ENCODE measurements at places on chromosomes 12 and 14. TPM values are rescaled to one million over a fixed set of nuclear protein-coding genes. Genes with fewer than 3 reads are reported as not detected.

Gene TEX52
- not detected for total RNA-seq

Gene OR6C2
- not detected for total RNA-seq

Gene ART4
- not detected for total RNA-seq

Gene RFC5
- 9.1 TPM for total RNA-seq

Gene ARPC3
- total RNA-seq: 120 TPM

Gene CLEC4D
- not detected for total RNA-seq

DNA sequence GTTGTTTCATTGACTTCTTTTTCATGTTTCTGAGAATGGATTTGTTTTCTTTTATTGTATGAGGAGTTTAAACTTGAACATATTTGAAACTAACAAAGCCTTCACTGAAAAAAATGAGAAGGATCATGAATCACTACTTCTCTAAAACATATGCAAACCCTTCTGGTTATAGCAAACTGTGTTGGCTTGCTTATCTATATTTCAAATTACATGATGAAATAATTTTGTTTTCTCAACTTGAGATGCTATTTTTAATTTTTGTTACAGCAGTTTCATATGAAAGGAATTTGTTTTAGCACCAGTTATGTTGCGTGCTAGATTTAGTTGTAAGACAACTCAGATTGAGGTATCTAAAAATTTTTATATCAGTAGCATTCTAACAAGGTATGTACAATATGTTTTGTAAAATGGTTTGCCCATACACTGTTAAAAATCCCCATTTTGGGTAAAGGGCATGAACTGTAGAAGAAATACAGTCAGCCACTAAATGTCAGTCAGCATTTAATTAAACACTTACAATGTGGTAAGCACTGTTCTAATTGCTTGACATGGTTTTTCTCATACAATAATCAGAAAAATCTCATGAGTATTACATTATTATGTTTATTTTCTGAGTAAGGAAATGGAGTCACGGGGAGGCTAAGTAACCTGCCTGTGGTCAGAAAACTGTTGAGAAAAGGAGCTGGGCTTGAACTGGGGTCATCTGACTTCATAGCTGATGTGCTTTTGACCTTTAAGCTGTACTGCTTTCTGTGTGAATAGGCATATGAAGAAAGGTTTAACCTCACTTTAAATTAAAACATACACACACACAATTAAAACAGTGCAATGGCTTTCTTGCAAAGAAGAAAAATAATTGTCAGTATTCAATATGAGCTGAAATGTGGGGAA lies 105.7 kb downstream of the PLEKHA5 start:
- DNase-seq: no peak

DNA sequence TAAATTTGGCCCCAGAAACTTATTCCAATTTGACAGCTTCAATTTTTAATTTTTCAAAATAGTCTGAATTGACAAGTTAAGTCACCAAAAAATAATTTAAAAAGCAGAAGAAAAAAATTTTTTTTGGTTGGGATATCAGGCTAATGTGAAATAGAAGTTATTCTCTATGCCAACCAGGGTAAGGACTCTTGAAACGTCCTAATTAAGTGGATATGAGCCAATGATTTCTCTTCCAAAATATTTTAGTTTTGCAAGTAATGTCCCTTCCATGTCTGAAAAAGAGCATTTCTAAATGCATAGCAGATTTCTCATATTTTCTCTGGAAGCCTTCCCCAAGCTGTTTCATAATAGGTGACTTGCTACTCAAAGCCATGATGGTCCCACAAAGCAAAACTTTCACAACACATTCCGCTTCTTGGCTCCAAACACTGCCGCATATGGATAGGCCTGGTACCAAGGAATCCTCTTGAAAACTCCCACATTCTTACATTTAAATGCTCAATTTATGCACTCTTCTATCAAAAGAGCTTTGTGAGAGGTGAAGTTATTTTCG lies 65.1 kb downstream of the SIX6 start:
- no peak for DNase-seq

DNA sequence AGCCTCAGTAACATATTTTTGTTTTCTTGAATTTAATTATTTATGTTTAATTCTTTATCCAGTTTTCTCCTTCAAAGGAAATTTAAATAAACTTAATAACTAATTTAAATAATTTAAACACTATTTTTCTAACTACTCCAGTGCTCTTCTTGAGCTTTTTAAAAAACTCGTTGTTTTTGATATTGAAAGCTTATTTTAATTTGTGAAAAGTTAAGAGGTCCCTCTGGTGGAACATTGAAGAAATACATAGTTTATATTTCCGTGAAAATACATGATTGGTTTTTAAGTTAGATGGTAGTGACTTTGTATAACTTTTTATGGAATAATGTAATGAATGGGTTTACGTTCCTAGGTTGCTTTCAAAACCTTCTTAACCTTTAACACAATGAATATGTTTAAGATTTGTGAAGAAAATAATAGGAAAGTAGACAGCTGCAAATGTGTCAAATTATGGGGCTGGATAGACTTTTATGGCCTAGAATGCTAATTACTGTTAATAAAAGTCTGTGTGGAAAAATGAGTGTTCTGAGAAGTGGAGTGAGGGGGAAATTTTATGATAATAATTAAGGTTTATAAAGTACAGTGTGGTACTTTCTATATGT lies 45.9 kb upstream of the MSRB3 start:
- DNase-seq: no peak

DNA sequence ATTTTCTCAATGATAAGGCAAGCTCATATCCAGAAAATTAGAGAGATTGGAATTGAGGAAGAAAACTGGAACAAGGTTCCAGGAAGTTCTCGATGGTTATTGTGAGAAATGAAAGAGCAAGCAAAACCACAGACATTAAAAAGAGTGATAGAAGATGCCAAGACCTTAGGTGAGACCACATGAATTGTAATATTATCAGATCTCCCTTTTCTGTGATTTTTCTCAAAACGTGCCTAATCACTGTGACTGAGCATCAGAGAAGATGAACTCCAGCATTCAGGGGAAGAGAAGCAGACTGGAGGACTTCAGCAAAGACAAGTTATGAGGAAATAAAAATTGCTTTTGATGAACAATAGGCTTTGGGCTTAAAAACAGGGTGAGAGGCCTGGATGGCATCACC lies 278.8 kb downstream of the SOX5 start:
- no peak for DNase-seq

DNA sequence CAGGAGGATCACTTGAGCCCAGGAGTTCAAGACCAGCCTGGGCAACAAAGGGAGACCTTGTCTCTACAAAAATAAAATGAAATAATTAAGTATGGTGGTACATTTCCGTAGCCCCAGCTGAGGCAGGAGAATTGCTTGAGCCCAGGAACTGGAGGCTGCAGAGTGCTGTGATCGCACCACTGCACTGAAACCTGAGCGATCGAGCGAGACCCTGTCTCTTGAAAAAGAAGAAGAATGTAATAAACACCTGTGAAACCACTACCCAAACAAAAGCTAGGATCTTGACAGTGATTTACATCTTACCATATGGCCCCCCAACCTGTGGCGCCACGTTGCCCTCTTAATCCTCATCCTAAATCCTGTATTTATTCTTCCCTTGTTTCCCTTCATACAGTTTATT lies 5.7 kb upstream of the DTX1 start:
- no peak for DNase-seq

DNA sequence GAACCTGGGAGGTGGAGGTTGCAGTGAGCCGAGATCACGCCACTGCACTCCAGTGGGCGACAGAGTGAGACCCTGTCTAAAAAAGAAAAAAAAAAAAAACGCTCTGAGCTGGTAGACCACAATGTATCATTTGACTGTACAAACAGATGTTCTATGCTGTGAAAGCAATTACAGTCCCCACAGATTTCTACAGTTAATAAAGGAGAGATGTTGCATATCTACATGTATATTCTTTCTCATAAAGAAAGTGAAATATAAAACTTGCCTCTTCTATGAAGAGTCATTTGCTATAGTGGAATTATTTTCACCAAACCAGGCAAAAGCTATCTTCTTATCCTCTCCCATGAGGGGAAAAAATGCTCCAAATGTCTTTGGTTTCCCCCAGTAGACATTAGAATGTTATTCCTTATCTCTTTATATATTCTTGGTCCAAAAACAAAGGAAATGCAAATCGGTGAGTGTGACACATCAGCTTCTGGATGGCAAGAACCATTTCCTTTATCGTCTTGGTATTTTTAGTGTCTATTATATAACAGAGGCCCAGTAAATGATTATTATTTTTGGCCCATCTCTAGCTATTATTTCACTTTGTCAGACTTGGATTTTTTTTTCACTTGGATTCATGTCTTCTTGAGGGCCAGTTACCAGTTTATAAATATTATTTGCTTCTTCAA lies 230.4 kb downstream of the SSPN start:
- DNase-seq: no peak

GRCh38 chr14:76484355-76484754 lies 108.4 kb downstream of the ESRRB start:
- no peak for DNase-seq

GRCh38 chr12:2691006-2691344 lies 103.8 kb upstream of the FKBP4 start:
- peak; percentile 32 for DNase-seq

DNA sequence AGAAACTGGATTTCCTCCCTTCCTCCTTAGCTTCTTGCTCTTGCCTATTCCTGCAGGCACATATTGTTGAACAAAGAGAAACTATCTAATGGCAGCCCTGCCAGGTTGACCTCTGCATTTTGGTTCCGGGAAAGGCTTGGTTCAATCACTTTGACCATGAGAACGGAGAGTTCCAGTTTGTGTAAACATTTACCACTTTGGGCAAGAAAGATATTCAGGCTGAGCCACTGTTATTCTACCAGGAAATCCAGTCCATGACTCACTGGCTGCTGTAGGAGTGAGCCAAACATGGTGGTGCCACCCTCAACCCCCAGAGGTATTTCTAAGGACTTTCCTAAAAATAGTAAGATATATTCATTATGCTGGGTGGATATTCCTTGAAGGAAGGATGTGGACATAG lies 242.2 kb upstream of the OR4E1 start:
- no peak for DNase-seq

DNA sequence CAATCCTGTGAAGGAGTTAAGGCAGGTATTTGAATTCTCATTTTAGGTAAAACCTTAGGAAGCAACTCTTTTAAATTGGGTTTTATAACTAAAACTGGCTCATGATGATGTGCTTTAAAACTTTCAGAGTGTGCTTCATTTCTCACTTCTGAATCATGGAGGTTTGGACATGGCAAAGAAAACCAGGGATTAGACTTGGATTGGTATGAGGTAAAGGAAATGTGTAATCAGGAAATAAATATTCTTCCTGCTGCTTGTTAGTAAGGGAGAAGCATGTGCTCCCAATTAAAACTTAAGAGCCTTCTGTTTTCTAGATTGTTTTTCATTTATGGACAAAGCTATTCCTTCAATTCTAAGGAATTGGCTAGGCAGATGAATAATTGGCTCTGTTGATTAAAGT lies 57.4 kb downstream of the FBXO33 start:
- no peak for DNase-seq

DNA sequence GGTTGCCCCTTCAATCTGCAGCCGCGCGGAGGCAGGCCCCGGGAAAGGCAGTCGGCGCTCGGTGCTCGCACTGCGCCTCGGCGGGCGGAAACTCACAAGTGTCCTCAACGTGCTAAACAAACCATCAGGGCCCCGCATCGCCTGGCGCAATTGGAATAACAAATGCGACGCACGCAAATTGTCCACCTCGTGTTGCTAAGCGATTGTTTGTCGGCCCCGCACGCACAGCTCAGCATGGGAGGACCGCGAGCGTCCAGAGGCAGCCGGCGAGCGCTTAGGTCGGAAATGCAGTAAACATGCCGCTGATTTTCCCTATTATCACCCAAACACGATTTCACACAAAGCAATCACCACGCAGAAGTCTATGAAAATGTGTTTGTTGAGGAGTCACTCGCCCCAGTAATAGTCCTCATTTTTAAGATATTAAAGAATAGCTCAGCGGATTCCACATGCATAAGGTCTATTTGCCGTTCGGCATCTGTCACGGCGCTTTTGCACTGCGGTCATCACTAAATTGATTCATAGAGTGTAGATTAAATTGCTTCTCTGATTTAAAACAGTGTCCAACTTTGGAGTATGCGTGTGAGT lies 3.2 kb upstream of the GSC start:
- DNase-seq: no peak

- no peak for DNase-seq
Observed at GRCh38 chr12:117069926-117070900, 29.0 kb downstream of the TESC start.

- DNase-seq: no peak
Observed at GRCh38 chr14:64444140-64444539, 21.2 kb upstream of the AKAP5 start.

DNA sequence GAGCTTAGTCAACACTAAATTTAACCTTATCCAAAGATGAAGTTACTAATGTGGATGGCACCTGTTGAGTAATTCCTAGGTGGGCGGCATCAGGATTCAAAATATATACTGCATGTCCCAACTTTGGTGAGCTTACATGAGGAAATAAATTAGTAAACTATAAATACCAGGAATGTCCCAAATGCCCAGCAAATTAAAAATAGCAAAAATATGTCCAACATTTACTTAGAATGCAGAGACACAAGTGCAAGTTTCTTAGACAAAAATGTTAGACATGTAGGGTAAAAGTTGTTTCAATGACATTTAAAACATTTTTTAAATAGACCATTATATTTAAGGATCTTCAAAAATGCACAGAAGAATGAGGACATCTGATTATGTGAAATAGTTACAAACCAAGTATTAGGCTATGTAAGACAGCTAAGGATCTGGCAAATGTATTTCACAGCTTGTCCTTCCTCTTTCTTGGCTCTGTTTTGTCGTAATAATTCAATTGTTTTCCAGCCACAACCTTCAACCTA lies 115.9 kb downstream of the NAV3 start:
- no peak for DNase-seq

GRCh38 chr12:55659486-55660385 lies 23.0 kb downstream of the OR10P1 start:
- no peak for DNase-seq

GRCh38 chr12:131351319-131352028 lies 359.4 kb upstream of the SFSWAP start:
- DNase-seq: no peak

DNA sequence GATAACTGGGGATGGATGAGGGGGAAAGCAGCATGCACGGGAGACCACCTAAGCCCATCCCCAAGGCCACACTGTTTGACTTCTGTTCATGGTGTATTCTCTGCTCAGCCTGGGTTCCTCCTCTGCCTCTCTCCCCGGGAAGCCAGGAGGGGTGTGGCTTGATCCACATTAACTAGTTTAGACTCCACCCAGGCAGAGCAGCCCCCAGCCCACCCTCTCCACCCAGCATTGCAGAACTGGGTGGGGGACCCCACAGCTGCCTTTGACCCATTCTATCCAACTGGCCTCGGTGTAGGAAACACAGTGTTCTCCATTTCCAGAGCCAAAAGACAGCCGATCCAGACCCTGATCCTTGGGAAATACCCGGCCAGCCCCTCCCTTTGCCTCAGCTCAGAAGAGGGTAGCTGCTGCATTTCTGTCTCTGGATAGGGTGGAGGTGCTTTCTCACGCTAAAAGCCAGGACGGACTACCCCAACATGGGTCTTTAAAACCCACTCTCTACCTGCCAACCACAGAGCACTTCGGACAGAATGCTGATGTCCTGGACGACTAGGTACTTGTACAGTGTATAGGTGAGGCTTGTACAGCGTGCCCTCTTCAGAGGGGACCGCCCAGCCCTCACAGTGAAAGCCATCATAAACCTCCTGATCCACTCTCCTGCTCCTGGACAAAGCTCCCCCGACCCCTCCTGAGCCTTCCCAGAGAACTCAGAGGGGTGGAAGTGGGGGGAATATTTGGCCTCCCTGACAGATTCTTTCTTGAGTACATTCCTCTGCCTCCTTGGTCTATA lies 9.4 kb downstream of the SPRYD3 start:
- DNase-seq: no peak

All from CD4-positive, alpha-beta T cell (primary cell).